Stomach (tissue), 19 donors: ENCODE measurements at places on chromosomes 5 and 9. TPM values are rescaled to one million over a fixed set of nuclear protein-coding genes. Genes with fewer than 3 reads are reported as not detected.

GRCh38 chr5:140982083-140982716 is 15.9 kb downstream of the PCDHAC2 start:
- no peak for DNase-seq
- H3K4me3 ChIP-seq = no peak overlapping the region

The SPDL1 gene
- polyA plus RNA-seq = 5.4 TPM

The IFNA2 gene
- polyA plus RNA-seq = not detected

The ADGRD2 gene
- polyA plus RNA-seq = not detected

The IFNB1 gene
- not detected for polyA plus RNA-seq
